Adrenal gland (tissue), 19 donors: ENCODE measurements at places on chromosomes 7 and 10.

DNA sequence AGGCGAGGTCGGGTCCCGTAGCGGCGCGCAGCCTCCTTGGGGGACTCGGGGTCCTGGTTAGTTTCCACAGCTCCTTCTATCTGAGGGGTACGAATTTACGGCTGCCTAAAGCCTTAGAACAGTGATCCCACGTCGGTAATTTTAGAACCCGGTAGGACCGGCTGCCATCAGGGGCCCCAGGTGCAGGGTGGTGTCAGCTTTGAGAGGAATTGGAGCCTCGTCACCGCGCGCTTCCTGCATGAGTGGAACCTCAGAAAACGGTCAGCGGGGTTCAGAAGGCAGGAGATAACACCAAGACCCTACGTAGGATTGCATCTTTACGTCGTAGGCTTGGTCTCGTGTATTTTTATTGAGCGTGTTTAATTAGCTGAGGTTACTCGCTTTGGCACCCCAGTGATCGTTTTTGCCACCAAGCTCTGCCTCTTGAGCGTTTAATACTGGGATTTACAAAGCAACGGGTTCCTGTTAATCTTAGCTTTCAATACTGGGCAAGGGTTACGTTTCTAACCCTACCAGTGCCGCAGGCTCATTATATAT is 443 bp downstream of the RNF32 start:
- no peak for DNase-seq
- peaks cover 11% of the 10 kb centered on the region for H3K4me1 ChIP-seq
- H3K27me3 ChIP-seq, result no peaks in the 10 kb centered on the region
- H3K27ac ChIP-seq, result peak overlapping the region; percentile 62
- H3K36me3 ChIP-seq, result no peaks in the 10 kb centered on the region

DNA sequence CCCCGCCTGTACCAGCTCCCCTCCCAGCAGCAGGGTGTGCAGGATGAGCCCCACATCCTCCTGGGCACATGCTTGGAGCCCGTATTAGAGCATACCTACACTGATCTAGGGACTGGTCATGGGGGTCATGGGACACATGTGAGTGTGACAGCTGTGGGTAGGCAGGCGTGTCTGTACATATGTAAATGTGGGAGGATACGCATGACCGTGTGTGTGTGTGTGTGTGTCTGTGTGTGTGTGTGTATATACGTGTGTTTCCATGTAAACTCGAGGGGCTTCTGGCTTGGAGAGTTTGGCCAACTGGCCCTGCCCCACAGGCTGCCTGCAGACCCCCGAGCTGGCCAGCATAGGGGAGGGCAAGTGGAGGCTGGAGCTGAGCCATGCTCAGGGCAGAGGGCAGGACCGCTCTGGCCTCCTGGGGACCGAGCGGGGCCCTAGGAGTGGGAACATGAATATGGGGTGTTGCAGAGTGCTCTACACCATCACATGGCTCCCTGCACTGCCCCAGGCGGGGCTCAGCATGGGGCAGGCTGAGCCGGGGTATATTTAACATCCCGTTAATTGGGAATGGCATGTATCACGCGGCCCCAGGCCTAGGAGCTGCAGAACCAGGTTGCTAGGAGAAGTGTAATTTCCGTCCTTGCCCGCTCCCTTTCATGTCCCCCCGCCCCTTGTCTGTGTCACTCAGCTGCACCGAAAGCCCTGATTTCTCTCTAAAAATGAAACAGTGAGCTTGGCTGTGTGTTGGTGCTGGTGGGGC is 152.7 kb upstream of the PCBD1 start:
- no peak overlapping the region for H3K27ac ChIP-seq
- H3K27me3 ChIP-seq, result no peaks in the 10 kb centered on the region
- no peak overlapping the region for H3K4me3 ChIP-seq
- no peaks in the 10 kb centered on the region for H3K4me1 ChIP-seq
- peak; percentile 27 for DNase-seq

GRCh38 chr10:3135006-3135405 is 37.6 kb downstream of the PITRM1 start:
- H3K27ac ChIP-seq, result no peak overlapping the region
- H3K4me3 ChIP-seq, result no peak overlapping the region
- peaks cover 10% of the 10 kb centered on the region for H3K4me1 ChIP-seq
- no peaks in the 10 kb centered on the region for H3K27me3 ChIP-seq
- H3K36me3 ChIP-seq, result no peaks in the 10 kb centered on the region

GRCh38 chr10:6734286-6734685 is 154.2 kb upstream of the PRKCQ start:
- DNase-seq, result no peak
- H3K4me3 ChIP-seq, result no peak overlapping the region
- H3K27me3 ChIP-seq, result no peaks in the 10 kb centered on the region
- H3K36me3 ChIP-seq, result no peaks in the 10 kb centered on the region
- no peak overlapping the region for H3K27ac ChIP-seq

GRCh38 chr7:143877098-143877497 is 24.9 kb downstream of the TCAF1 start:
- no peaks in the 10 kb centered on the region for H3K36me3 ChIP-seq
- DNase-seq, result no peak
- no peak overlapping the region for H3K27ac ChIP-seq

DNA sequence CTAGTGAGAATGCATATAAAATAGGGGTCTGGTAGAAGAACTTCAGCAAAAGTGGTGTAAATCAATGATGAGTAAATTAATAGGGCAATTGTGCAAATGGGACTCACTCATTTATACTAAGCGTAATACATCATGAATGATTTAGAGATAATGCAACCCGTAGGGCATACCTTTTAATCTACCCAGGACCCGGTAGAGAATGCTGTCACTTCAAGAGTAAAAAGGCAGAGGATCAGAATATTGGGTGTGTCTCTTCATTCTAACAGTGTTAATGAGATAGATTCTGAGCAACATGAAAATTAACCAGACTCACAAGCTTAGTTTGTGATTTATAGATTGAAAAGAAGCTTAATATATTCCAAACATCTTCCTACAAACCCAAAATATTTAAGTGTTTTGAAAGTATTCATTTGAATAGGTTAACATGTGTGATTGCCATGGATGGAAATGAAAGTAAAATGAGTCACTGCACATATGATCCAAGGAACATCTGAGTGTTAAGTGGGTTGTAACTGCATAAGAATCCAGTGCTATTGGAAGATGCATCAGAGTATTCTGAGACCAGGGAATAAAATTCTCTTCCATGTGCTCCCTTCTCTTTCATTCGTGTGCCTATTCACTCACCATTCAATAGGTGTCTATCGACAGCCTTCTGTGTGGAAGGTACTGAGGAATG is 690.6 kb downstream of the AUTS2 start:
- no peaks in the 10 kb centered on the region for H3K4me1 ChIP-seq
- no peak overlapping the region for H3K27ac ChIP-seq
- H3K36me3 ChIP-seq, result no peaks in the 10 kb centered on the region
- H3K27me3 ChIP-seq, result no peaks in the 10 kb centered on the region
- no peak overlapping the region for H3K4me3 ChIP-seq

DNA sequence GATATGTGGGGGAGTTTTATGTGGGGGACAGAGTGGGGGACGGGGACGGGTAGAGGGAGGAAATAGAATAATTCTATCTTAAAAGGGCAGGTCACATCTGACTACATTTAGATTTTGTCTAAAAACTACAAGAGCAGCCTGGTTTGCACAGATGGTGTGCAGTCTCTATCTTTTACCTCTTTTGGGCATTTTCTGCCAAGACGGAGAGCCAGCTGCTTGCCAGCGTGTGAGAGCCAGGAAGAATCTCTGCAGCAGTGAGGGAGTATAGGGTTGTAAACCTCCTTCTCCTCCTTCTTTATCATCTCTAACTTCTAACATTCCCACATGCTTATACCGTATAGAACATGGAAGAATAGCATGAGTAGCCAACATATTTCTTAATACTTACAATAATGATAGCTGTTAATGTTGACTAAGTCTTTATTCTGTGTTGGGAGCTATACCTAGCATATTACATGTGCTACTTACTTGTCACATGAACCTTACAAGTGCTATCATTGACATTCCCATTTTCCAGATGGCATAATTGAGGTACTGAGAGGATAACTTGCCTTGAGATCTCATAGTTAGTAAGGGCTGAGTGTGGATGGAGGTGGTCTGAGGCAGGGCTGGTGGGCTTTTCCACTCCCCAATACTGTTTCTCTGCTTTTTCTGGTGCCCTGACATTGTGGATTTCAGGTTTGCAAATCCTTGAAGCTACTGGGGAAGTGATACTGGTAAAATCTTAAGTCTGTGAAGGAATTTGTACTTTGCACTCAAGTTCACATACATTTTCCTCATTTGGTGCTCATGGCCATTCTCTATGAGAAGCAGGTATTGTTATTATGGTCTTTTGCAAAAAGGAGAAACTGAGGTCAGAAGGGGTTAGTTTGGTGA is 1.1 kb downstream of the ENTPD1 start:
- no peaks in the 10 kb centered on the region for H3K36me3 ChIP-seq
- no peak overlapping the region for H3K4me3 ChIP-seq
- DNase-seq, result no peak
- no peaks in the 10 kb centered on the region for H3K27me3 ChIP-seq
- H3K4me1 ChIP-seq, result no peaks in the 10 kb centered on the region

DNA sequence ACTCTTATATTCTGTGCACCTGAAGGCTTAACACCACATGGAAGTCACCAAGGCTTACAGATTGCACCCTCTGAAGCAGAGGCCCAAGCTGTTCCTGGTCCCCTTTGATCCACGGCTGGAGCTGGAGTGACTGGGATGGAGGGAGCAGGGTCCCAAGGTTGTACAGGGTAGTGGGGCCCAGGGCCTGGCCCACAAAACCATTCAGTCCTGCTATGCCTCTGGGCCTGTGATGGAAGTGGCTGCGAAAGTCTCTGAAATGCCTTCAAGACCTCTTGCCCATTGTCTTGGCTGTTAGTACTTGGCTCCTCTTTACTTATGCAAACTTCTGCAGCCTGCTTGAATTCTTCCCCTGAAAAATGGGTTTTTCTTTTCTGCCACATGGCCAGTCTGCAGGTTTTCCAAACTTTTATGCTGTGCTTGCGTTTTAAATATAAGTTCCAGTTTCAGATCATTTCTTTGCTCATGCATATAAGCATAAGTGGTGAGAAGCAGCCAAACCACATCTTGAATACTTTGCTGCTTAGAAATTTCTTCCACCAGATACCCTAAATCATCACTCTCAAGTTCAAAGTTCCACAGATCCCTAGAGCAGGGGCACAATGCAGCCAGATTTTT is 53.4 kb downstream of the AKR1D1 start:
- no peak overlapping the region for H3K27ac ChIP-seq
- no peak for DNase-seq
- no peaks in the 10 kb centered on the region for H3K36me3 ChIP-seq
- H3K27me3 ChIP-seq, result no peaks in the 10 kb centered on the region
- H3K4me1 ChIP-seq, result no peaks in the 10 kb centered on the region

DNA sequence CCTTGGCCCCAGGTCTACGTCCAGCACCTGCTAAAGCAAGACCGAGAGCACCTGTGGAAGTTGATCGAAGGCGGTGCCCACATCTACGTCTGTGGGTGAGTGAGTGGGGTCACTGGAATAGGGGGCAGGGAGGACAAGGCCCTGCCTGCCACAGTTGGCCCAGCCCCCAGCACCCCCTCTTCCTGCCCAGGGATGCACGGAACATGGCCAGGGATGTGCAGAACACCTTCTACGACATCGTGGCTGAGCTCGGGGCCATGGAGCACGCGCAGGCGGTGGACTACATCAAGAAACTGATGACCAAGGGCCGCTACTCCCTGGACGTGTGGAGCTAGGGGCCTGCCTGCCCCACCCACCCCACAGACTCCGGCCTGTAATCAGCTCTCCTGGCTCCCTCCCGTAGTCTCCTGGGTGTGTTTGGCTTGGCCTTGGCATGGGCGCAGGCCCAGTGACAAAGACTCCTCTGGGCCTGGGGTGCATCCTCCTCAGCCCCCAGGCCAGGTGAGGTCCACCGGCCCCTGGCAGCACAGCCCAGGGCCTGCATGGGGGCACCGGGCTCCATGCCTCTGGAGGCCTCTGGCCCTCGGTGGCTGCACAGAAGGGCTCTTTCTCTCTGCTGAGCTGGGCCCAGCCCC is 8.1 kb downstream of the TMEM120A start:
- peaks cover 30% of the 10 kb centered on the region for H3K4me1 ChIP-seq
- peaks cover 70% of the 10 kb centered on the region for H3K36me3 ChIP-seq
- peak; percentile 54 for DNase-seq
- no peak overlapping the region for H3K4me3 ChIP-seq
- H3K27ac ChIP-seq, result peak overlapping the region; percentile 97
- no peaks in the 10 kb centered on the region for H3K27me3 ChIP-seq

DNA sequence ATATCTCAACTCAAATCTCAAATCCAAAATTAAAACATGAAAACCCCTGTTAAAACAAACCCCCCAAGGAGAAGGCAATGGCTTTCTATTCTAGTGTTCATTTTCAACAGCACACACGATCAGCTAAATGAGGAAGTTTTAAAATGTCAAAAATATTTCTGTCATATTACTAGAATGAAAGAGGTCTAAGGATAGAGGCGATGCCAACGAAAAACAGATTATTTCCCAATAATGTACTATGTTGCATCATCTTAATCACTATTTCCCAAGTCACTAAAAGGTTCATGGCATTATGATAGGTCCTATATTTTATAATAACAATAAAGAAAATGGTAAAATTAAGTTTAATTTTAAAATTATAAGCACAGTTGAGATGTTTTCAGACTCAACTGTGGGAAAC is 10.1 kb downstream of the CNOT4 start:
- no peaks in the 10 kb centered on the region for H3K36me3 ChIP-seq
- H3K27ac ChIP-seq, result no peak overlapping the region
- H3K4me1 ChIP-seq, result peaks cover 49% of the 10 kb centered on the region
- DNase-seq, result no peak
- H3K27me3 ChIP-seq, result no peaks in the 10 kb centered on the region

DNA sequence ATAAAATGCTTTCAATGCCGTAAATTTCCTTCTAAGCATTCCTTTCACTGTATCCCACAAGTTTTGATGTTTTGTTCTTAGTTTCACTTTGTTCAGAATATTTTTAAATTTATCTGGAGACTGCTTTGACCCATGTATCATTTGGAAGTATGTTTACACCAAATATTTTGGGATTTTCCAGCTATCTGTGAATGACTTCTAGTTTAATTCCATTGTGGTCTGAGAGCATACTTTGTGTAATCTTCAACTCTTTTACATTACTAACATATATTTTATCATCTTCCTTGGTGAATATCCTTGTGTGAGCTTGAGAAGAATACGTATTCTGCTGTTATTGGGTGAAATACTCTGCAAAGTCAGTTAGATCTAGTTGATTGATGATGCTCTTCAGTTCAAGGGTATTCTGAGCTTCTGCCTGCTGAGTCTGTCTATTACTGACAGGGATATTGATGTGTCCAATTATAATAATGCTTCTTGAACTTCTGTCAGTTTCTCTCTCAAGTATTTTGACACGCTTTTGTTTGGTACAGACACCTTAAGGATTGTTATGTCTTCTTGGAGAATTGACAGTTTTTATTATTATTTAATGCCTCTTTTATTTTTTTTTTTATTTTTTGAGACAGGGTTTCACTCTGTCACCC is 31.6 kb downstream of the MKLN1 start:
- no peak overlapping the region for H3K4me3 ChIP-seq
- peaks cover 98% of the 10 kb centered on the region for H3K4me1 ChIP-seq
- H3K36me3 ChIP-seq, result no peaks in the 10 kb centered on the region
- no peak overlapping the region for H3K27ac ChIP-seq

GRCh38 chr7:90655566-90655965 is 59.4 kb downstream of the CDK14 start:
- no peaks in the 10 kb centered on the region for H3K36me3 ChIP-seq
- no peak overlapping the region for H3K27ac ChIP-seq
- H3K27me3 ChIP-seq, result no peaks in the 10 kb centered on the region
- H3K4me3 ChIP-seq, result no peak overlapping the region
- DNase-seq, result no peak
- H3K4me1 ChIP-seq, result no peaks in the 10 kb centered on the region

GRCh38 chr10:7151538-7151937 is 259.3 kb downstream of the SFMBT2 start:
- no peak overlapping the region for H3K4me3 ChIP-seq
- H3K27ac ChIP-seq, result no peak overlapping the region
- no peaks in the 10 kb centered on the region for H3K4me1 ChIP-seq
- H3K36me3 ChIP-seq, result no peaks in the 10 kb centered on the region
- DNase-seq, result no peak
